Esophagus squamous epithelium (tissue), 5 donors: ENCODE measurements at places on chromosomes 7 and 10. TPM values are rescaled to one million over a fixed set of nuclear protein-coding genes. Genes with fewer than 3 reads are reported as not detected.

ABCC2 gene
- total RNA-seq, result 0.70 TPM

DNA sequence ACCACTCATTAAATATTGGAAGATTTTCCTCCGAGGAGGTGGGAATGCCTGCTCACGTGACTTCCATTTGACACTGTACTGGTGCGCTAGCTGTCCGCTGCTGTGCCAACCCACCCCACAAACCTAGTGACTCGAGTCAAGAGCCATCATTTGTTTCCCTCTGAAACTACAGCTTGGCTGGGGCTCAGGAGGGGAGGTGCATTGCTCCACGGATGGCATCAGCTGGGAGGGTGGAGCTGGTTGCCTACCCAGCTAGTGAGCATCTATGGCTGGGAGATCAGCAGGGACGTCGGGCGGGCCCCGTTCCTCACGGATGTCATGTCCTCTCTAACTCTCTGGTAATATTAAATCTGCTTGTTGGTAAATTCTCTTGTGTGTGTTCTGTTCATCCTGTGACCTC is 9.5 kb upstream of the FOXL3 start:
- no peak for DNase-seq

- DNase-seq, result no peak
Observed at GRCh38 chr7:73967832-73968290, 60.1 kb upstream of the ELN start.

GRCh38 chr10:21355591-21356011 is 169.9 kb downstream of the SKIDA1 start:
- no peak for DNase-seq

HOXA1 gene
- total RNA-seq, result 2.1 TPM

DNA sequence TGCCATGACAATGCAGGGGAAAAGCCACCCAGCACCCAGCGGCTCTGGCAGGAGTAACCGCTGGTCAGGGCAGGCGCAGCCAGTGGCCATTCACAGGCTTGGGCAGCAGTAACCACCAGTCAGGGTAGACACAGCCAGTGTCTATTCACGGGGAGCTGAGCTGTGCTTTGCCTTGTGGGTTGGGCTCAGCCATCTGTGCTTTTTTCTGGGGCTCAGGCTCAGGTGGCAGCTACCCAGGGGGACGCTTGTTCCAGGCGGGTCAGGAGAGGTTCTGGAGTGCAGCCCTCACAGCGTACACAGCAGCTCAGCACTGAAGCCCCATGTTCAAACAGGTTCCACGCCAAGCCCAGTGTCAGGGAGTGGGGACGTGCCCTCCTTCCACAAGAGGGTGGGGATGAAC is 28.5 kb downstream of the FOXL3 start:
- DNase-seq, result no peak

GRCh38 chr10:133445751-133446708 is 7.7 kb upstream of the SCART1 start:
- no peak for DNase-seq

GRCh38 chr7:27128034-27128433 is 2.5 kb downstream of the HOXA4 start:
- DNase-seq, result no peak

TWIST1 gene
- total RNA-seq, result not detected

GRCh38 chr10:77666821-77667220 is 29.2 kb upstream of the KCNMA1 start:
- DNase-seq, result no peak

GRCh38 chr10:78335691-78336401 is 302.2 kb downstream of the RPS24 start:
- no peak for DNase-seq

- no peak for DNase-seq
Observed at GRCh38 chr10:118096022-118096421, 49.3 kb upstream of the RAB11FIP2 start.

DNA sequence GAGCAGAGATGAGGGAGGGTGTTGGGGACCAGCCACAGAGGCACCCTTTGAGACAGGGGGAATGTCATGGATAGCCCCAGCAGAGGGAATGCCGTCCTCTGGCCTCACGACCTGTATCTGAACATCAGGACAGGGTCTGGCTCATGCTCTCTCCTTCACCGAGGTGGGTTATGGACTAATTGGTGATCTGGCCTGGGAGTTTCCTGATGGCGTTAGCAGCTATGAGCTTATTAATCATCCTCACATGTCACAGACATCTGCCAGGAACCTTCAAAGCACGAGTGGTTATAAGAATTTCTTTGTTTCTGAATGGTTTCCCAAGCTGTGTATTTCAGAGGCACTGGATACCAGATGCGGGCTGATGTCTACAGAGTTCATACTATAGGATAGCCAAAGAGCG is 6.9 kb downstream of the CPA4 start:
- DNase-seq, result no peak

GRCh38 chr10:128803790-128804189 is 663.3 kb upstream of the MGMT start:
- no peak for DNase-seq

DNA sequence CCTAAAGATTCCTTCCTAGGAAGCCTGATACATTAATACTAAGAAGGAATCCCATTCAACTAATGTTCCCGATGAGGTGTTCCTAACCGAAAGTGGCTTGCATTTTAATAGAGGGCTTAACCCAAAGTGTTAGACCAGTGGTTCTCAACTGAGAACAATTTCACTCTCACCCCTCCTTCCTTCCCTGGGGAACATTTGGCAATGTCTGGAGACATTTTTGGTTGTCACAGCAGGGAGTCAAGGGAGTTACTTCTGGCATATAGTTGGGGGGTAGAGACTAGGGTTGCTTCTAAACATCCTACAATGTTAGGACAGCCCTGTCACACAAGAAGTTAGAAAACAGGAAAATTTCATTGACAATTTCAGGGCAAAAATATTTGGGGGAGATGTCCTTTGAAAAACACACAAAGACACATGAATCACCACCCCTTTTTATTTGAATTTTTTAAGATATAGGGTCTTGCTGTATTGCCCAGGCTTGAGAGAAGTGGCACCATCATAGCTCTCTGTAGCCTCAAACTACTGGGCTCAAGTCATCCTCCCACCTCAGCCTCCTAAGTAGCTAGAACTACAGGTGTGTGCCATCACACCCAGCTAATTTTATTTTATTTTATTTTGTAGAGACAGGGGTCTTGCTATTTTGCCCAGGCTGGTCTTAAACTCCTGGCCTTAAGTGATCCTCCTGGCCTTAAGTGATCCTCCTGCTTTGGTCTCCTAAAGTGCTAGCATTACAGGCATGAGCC is 50.7 kb downstream of the WNT2 start:
- DNase-seq, result no peak

CRPPA gene
- 0.26 TPM for total RNA-seq

CCL24 gene
- not detected for total RNA-seq

GRCh38 chr10:111440501-111440900 is 363.7 kb downstream of the ADRA2A start:
- DNase-seq, result no peak

DNA sequence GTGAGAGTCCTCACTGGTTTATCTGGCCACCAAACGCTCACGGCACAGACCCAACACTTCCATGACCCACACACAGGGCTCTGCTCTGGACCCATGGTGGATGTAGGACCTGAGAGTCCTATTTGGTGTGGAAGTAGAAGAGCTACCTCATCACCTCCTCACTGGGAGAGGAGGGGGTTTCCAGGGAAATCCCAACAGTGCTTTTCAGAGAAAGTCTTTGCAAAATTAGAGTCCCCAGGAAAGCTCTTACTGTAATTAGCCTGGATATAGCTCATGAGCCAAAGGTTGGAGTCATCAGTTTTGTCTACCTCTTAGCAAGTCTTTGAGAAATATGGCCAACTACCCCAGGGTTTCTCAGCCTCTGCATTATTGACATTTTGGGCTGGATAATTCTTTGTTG is 34.7 kb upstream of the TARP start:
- DNase-seq, result no peak
